NCI-H2081 treated with DMSO at 0.1 percent for 48 hours (cell line): ENCODE measurements at places on chromosomes 12 and 14.

- DNase-seq: no peak
Observed at GRCh38 chr14:66233591-66233990, 252.6 kb upstream of the CCDC196 start.

- no peak for DNase-seq
Observed at GRCh38 chr12:112017041-112017440, 3.8 kb downstream of the ERP29 start.

DNA sequence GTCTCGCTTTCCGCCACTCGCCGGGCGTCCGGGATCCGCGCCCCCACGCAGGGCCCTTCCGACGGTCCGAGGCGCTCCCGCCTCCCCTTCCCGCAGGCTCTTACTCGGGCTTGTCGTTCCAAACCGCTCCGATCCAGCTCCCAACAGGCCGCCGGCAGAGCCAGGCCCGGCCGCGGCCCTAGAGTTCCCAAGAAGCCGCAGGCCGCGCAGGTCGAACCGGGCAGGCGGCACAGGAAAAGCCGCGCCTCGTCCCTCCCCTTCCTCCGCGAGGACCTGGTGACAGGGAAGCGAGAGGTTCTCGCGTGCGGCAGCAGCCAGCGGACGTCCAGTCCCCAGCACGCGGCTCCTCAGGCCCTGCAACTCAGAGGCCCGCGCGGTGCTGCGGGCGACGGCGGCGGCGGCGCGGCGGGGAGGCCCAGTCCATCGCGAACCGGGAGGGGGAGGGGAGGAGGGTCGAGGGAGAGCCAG is 272 bp downstream of the HECTD1 start:
- DNase-seq: no peak

- DNase-seq: no peak
Observed at GRCh38 chr12:14952299-14952921, 9.0 kb downstream of the ARHGDIB start.

GRCh38 chr14:36755756-36756155 is 94.1 kb downstream of the PAX9 start:
- DNase-seq: no peak

DNA sequence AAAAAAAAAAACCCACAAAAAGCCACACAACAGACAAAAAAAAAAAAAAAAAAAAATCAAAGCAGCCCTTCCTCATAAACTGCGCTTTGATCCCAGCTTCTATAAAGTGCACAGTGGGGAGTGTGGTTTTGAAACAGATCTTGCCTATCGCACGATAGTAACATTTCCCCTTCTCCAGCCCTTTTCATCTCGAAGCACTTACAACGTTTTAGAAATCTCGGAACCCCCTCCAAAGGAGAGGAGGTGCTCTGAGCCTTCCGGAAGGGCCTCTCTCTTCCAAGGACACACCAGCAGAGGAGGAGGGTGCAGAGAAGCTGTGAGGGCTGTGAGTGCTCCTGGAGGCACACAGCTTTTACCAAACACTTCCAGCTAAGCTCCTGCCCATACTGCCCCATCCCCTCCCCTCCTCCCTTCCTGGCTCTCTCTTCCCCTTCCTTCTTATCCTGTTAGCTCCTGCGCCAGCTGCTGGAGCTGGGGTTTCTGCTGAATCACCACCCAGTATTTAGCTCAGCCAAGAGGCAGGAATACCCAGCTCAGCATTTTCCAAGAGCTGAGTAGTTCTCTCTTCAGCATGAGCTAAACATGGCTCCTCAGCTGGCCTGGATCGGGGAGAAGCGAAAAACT is 28.4 kb downstream of the SLC7A8 start:
- DNase-seq: no peak

- no peak for DNase-seq
Observed at GRCh38 chr12:11657511-11657910, 8.0 kb downstream of the ETV6 start.

GRCh38 chr12:32679920-32680237 is 778 bp downstream of the DNM1L start:
- no peak for DNase-seq

DNA sequence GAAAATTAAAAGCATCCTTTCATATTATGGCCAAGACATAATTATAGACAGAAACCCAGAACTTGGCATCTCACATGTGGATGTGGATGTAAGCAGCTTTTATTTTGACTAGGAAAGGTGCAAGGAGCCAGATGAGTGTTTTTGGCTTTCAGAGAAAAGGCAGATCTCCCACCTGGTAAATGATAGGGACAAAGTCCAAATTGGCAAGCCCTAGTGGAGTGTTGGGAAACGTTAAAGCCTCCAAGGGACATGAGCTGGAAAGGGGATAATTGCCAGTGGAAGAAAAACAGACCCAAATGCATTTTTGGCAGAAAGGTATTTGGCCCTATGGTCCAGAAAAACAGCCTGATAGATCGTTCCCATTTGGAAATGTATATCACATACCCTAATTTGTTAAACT is 60.1 kb downstream of the KLHL28 start:
- no peak for DNase-seq

DNA sequence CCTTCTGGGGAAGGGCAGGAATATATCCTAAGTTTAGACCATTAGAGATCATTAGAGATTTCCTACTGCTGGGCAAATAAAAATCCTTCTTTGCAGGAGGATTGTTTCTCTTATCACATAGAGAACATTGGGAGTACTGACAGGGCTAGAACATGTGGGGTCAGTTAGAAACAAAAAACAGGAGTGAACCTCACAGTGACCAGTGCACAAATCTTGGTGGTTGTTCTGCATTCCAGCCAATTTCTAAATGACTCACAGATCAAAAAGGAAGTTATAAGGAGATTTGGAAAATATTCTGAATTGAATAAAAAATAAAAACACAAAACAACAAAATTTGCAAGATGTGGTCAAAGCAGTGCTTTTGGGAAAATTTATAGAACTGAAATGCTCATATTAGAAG is 118.8 kb downstream of the LLPH start:
- no peak for DNase-seq

- DNase-seq: no peak
Observed at GRCh38 chr14:94088516-94088915, 7.4 kb downstream of the IFI27L1 start.

GRCh38 chr14:81613341-81614045 is 79.8 kb upstream of the SEL1L start:
- no peak for DNase-seq

DNA sequence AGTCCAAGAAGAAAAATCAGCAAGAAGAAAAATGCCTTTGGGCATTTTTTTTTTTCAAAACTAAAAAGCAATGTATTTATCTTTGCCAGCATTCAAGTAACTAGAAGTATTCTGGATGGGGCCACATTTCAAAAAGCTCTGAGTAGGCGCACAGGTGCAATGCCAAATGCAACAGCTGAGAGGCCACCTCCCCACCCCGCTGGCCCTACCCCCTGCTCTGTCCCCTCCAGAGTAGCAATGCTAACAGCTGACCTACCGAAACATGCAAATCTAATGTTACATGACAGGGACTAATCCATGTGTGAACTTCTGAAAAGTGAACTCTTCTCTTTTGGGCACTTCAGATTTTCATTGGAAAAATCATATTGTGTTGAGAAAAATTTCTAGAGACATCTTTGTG is 153.7 kb upstream of the SLC38A2 start:
- DNase-seq: no peak

- DNase-seq: no peak
Observed at GRCh38 chr12:57093415-57094207, 4.7 kb downstream of the NAB2 start.

DNA sequence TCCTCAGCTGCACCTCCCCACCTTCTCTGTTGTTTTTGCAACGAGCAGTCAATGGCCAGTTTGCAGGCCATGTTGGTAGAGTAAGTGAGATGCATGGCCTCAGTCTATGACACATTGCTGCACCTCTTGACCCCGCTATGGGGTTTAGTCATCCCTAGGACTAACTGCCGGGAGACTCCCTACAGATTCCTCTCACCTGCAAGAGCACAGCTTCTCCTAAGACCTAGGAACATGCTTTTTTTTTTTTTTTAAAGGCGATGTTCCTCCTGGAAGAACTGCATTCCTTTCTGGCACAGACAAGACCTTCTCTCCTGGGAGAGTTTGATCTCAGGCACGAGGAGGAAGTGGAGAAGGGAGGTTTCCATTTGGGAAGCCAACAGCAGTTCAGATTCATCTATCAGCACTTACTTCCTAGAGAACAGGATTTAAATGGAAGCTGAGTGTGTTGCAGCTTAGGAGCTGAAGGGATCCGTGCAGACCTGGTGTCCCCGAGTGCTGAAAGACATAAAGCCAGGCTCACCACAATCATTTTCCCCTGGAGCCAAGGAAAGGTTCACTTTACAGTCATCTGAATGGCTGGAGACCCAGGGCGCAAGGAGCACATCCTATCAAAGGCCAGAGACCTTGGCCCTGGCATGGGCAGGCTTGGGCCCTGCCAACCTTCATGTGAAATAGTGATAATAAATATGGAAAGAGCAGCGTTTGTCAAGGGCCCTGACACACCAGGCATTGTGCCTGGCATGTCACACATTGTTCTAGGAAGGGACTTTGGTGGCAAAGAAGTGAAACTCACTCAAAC is 104.1 kb downstream of the LGMN start:
- no peak for DNase-seq

GRCh38 chr12:106682594-106683234 is 91.8 kb upstream of the RIC8B start:
- no peak for DNase-seq

- no peak for DNase-seq
Observed at GRCh38 chr12:125509195-125509594, 444.0 kb downstream of the AACS start.

DNA sequence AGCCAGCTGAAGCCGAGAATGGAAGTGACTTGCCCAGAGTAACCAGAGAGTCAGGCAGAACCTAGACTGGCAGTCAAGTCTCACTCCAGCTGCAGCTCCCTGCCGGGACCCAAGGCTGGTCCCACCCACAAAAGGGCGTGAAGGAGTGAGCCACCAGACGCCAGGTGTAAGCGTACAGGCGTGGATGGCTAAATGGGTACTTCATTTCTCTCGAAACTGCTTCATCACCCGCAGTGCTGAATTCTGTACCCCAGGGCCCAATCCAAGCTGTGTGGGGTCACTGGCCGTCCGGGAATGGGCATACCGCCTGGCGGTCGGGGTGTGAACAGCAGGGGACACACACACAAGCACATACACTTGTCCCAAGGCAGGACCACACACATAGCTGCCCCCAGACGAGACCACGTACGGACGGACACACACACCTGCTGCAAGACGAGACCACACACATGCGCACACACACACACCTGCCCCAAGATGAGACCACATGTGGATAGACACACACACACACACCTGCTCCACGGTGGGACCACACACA is 34.8 kb downstream of the DEGS2 start:
- no peak for DNase-seq

DNA sequence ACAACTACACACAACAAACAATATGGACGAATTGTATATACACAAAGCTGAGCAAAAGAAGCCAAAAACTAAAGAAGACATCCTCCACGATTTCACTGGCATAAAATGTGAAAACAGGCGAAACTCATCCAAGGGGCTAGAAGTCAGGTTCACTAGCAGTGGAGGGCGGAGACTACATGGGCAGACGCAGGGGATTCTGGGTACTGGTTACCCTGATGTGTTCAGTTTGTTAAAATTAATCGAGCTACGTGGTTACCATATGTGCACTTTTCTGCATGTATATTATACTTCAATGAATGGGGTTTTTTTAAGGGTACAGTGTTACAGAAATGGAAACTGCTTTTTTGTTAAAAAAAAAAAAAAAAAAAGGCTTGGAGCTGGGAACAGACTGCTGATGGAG is 12.3 kb downstream of the KDM2B start:
- no peak for DNase-seq

- no peak for DNase-seq
Observed at GRCh38 chr12:58919231-58920101, 838 bp downstream of the LRIG3 start.

- no peak for DNase-seq
Observed at GRCh38 chr12:103399986-103400385, 95.8 kb downstream of the C12orf42 start.

GRCh38 chr14:52090936-52091335 is 22.1 kb upstream of the NID2 start:
- DNase-seq: no peak

- no peak for DNase-seq
Observed at GRCh38 chr12:106137530-106138356, 1.0 kb downstream of the NUAK1 start.

DNA sequence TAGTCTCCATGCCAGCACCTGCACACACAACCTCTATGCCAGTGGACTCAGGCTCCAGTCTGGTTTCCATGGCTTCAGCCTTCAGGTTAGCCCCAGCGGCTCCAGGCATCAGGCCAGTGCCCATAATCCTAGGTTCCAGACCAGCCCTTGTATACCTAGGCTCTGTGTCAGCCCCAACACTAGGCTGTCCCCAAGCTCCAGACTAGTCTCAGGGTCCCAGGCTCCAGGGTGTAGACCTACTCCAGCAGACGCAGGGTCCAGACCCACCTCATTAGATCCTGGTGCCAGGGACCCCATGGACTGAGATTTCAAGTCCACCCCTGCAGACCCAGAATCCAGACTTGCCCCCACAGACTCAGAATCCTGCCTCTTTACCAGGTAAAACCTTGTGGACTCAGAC is 275.9 kb downstream of the SLC16A7 start:
- DNase-seq: no peak

GRCh38 chr12:13666806-13667205 is 314.6 kb downstream of the GRIN2B start:
- no peak for DNase-seq

- DNase-seq: no peak
Observed at GRCh38 chr12:108972358-108972757, 48.5 kb downstream of the SVOP start.

GRCh38 chr12:46087916-46088439 is 97.6 kb upstream of the SCAF11 start:
- DNase-seq: no peak

DNA sequence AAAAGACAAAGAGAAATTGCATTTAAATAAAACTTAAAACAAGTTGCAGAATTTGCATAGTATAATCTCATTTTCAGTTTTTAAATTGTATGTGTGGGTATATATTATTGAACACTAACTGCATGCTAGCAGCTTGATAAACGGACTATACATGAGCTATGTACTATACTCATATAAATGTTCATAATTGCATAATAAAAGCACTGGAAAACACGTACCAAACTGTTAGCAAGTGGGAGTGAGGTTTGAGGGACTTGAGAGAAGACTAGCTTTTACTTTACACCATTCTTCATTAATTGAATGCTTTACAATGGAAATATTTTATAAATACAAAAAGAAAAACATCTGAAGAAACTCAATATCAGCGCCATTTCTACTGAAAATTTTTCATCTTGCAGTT is 32.2 kb upstream of the MDM1 start:
- DNase-seq: no peak

- DNase-seq: no peak
Observed at GRCh38 chr14:61140872-61141271, 140.3 kb downstream of the TMEM30B start.

DNA sequence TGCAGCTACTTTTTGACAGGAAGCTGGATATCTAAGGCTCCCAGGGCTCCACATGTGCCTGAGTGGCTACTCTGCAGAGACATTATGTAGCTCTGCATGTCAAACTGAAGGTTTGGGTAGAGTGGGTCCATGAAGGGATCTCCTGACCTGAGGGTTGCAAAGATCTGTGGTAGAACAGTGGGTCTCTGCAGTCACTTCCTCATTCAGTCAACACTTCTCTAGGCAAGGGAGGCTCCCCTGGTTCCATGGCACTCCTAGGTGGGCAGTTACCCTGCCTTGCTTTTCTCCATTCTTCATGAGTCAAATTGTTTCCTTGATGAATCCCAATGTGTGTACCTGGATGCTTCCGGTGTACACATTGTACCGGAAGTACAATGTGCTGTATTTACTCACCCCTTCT is 57.4 kb downstream of the CMAS start:
- DNase-seq: no peak
